ENCODE measurements at places on chromosomes 2 and 18.

DNA sequence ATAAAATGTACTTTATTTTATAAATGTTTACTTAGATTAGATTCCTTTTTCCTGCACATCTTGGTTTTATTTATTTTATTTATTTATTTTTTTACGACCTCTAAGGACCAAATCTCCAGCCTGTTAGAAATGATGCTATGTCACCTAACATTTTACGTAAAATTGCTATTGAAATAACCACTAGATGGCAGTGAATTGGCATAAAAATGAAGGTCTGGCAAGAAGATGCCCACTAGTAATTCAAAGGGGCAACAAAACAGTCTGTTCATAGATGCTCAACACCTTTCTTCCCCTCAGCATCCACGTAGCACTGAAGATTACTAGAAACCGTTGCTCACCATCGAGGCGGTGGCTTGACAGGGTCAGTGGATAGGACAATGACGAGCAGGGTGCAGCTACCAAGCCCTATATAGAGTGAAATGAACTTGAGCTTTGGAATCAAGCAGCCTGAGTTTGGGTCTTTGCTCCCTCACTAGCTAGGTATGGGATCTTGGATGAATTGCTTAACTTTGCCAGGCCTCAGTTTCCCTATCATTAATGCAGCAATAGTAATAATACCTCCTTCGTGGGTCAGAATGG lies 128.7 kb upstream of the L3MBTL4 start:
- DNase-seq = peak; percentile 47

GRCh38 chr2:183493040-183493439 lies 368.8 kb downstream of the NUP35 start:
- DNase-seq = no peak

- no peak for DNase-seq
Measured at GRCh38 chr2:203898657-203899056, 31.1 kb downstream of the CTLA4 start.

DNA sequence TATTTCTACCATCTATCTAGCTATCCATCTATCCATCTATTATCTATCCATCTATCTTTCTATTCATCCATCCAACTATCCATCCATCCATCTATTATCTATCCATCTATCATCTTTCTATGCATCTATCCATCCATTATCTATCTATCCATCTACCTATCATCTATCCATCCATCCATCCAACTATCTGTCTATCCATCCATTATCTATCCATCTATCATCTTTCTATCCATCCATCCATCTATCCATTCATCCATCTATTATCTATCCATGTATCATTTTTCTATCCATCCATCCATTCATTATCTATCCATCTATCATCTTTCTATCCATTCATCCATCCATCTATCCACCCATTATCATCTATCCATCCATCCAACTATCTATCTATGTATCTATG lies 24.6 kb upstream of the ZNF407 start:
- no peak for DNase-seq

GRCh38 chr2:102796337-102796736 lies 34.5 kb downstream of the TMEM182 start:
- DNase-seq = no peak

DNA sequence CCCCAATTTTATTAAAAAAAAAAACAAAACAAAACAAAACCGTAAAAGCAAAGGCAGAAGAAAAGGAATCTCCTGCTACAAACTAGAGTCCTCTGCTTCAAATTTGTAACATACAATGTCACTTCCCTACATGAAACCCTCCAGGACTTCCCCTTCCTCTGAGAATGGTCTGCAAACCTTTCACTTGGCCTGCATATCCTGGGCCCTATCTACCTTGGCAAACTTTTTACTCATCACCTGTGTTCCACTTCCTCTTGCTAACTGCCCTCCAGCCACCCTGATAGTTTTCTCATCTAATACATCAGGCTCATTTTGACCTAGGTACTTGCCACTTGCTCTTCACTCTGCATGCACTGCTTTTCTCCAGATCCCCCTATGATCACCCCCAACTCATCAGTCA lies 255.5 kb downstream of the ETAA1 start:
- DNase-seq = no peak

- no peak for DNase-seq
Measured at GRCh38 chr2:197888321-197888720, 83.9 kb downstream of the PLCL1 start.

- no peak for DNase-seq
Measured at GRCh38 chr2:204321027-204321800, 224.1 kb upstream of the PARD3B start.

- DNase-seq = no peak
Measured at GRCh38 chr2:173803449-173803848, 161.7 kb downstream of the SP3 start.

DNA sequence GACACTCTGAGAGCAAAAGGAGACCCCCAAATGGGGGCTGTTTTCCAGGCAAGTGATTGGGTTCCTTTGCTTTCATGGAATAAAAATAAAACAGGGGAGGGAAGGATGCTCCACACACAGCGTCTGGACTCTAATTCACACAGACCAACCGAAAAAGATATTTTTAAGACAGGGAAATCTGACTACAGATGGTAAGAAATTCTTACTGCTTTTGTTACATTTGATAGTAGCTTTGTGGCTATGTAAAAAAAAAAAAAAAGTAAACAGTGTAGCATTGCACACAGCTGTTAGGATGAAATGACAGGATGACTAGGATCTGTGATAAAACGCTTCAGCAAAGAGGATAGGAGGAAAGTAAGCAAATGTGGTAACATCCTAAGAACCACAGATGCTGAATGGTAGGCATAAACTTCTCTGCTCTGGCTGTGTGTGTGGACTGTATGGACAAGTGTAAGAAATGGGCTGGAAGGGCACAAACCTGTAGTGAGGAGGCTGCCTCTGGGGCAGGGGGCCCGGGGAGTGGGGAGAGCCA lies 207.6 kb downstream of the ANAPC1 start:
- DNase-seq = no peak

GRCh38 chr18:58896268-58896667 lies 31.6 kb downstream of the ZNF532 start:
- DNase-seq = no peak

DNA sequence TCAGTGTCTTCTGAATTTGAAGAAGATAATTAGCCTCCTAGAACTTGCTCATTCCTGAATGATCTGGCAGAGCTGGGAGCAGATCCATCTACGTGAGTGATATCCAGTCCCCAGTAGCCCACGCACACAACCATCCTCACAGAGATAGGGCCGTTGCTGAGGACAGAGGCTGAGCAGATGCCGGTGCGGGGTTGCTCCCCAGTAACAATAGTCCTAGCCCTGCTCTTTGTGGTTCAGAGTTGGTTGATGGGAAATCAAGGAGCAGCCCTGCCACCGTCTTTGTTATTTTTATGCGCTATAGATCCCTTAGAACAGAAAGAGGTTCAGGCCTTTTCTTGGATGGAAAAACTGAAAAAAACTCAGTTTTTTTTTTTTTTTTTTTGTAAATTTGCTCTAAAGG lies 69.3 kb downstream of the VWA3B start:
- DNase-seq = no peak

GRCh38 chr2:121004359-121004758 lies 268.7 kb downstream of the GLI2 start:
- no peak for DNase-seq

DNA sequence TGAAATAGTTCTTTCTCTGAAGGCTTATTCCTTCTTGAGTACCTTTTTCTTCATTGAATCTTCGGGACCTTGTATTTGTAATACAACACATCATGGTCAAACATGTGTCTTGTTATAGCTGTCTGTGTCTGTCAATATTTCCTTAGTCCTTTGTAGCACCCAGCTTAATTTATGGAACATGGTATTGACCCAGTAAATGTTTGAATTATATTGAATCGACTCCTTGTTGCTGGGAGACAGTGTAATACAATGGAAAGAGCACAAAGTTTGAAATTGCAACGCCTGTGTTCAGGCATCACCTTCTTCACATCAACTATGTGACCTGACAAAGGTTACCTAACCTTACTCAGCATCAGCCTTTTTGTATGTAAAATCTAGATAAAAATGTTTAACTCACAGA lies 267.2 kb upstream of the CYRIA start:
- DNase-seq = no peak

DNA sequence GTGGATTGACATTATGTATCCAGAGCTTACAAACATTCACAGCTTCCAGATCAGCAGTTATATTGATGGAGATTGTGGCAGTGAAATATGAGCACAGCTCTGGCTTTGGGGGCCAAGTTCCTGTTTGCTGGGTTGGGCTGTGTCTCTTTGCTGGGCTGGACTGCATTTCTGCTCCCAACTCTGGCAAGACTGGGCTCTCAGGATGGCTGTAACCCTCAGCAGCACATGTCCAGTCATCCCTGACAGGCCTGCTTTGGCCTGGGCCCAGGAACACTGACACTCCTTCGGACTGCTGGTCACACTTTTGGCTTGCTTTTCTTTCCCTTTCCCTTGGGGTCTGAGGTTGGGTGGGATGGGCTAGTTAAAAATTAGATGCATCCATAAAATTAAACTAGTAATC lies 17.9 kb upstream of the VPS4B start:
- DNase-seq = no peak

DNA sequence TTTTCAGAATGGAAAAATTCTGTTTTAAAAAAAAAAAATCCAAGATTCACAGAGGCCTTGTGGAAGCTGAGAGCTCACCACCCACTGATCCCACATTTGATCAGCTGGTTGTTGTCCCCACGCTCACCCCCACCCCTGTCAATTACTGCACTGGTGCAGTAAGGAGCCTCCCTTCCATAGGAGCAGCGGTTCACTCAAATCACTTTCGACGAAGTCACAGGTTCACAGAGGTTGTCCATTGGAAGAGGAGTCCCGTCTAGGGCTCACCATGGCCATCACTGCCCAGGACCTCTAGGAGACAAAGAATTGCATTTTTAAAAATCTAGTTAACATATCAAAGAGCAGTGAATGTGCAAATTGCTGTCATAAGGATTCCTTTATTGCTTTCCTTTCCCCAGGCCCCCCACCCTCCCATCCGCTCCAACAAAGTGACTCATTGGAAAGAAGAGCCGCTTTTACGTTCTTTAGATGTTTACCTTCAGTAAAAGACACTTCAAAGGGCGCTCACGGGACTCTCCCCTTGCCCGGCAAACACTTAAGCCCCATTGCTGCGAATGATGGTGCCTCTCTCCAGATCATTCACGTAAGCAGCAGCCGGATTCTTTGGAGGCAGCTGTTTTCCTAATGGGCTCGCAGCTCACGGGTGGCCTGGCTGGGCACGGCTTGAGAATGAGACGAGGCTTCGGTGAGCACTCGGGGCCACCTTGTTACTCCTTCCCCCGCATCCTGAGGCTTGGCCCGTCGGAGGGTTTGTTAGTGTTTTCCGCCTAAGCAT lies 165.5 kb upstream of the SALL3 start:
- no peak for DNase-seq

DNA sequence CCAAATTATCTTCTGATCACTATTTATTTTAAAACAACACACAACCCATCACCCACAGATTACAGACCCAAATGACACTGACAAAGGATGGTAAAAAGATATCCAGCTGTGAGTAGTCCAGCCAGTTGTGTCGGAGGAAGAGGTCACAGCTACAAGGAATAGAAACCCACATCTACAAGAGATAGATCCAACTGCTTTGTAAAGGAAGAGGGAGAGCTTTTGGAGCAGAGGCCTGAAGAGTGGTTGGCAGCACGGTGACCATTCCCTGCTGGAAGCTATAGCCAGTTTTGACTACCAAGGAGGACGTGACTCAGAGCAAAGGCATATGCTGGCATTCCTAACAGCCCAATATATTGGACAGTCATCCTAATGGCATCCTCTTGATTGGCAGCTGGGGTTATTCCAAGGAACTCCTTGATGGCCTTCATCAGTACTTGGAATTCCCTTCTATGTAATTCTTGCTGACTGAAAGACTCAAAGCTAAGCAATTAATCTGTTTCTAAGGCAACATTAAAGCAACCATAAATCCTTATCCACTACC lies 17.1 kb downstream of the SLC8A1 start:
- DNase-seq = no peak

DNA sequence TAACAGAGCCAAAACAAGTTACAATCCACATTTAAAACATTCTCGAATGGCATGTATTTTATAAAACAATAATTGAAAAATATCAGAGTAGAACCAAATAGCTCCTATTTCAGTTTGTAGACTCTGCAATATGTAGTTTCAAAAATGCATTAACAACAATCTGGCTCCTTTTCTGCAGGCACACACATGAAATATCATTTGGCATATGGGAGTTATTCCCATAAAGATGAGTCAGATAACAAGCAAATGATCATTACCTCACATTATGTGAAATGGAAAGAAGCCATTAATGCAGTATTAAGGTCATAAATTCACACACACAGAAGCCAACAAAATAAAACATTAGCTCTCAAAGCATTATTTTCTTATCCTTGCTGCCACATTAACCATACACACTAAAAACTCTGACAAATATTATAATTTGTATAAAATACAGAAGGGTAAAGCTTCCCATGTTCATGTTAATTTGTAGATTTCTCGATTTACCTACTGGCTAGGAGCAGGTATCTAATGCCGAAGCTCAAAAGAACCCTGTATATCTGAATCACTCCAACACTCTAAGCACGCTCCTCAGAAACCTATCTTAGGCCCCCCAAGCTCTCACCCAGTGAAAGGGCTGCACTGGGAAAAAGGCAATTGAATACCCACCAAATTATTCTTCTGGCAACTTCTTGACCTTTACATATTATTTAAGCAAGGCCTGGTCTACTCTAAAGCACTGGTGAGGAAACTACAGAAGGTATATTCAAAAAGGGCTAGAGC lies 13.8 kb downstream of the NBAS start:
- DNase-seq = no peak

DNA sequence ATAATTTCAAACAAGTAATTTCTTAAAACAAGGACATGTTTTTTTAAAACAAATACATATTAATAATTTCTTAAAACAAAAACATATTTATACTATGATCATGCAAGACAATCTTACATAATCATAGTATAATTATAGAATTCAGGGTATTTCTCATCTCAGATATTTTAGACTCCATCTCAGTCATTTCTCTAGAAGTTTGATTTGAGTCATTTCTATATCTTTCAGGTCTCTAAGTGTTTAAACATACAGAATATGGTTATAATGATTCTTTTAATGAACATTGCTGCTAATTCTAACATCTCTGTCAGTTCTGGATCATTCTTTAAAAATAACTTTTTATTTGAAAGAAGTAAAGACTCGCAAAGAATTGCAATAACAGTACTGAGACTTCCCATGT lies 154.2 kb upstream of the KYNU start:
- no peak for DNase-seq

GRCh38 chr2:158575051-158575635 lies 118.4 kb downstream of the PKP4 start:
- no peak for DNase-seq

DNA sequence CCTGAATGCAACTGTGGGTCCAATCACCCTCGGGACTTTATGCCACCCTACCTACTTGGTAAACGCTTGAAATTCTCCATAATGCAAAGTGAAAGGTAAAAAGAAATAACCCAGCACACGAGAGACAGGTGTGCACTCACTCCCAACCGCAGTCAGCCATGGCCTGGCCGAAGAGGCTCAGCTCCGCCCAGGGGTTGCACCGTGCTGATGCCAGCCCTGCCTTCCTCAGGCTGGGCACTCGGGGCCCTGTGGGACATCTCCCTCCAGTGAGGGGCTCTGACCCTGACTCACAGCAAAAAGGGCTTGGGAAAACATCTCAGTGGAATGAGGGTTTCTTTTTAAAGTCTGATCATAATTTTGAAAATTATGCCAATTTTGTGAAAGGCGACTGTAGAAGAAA lies 13.3 kb downstream of the SLC66A2 start:
- DNase-seq = no peak

All from right lung (tissue), 10 donors.